ENCODE measurements at places on chromosomes 12 and 14. TPM values are rescaled to one million over a fixed set of nuclear protein-coding genes. Genes with fewer than 3 reads are reported as not detected.

SYNE3 gene
- 73.8 TPM for total RNA-seq

EPYC gene
- not detected for total RNA-seq

CFAP73 gene
- 0.45 TPM for total RNA-seq

INHBE gene
- 0.23 TPM for total RNA-seq

GPR84 gene
- 4.1 TPM for total RNA-seq

RNF212B gene
- total RNA-seq = not detected

EIF2S1 gene
- total RNA-seq = 139 TPM

RASSF9 gene
- total RNA-seq = not detected

ART4 gene
- not detected for total RNA-seq

RDH12 gene
- total RNA-seq = not detected

C1R gene
- 3.9 TPM for total RNA-seq

LRIG3 gene
- total RNA-seq = not detected

HOXC9 gene
- total RNA-seq = not detected

PRB2 gene
- total RNA-seq = not detected

FOXG1 gene
- total RNA-seq = not detected

GUCY2C gene
- total RNA-seq = not detected

SLC35F4 gene
- total RNA-seq = not detected

OTOGL gene
- not detected for total RNA-seq

RD3L gene
- total RNA-seq = not detected

CFAP251 gene
- total RNA-seq = 0.80 TPM

HOXC10 gene
- total RNA-seq = not detected

STON2 gene
- 0.48 TPM for total RNA-seq

FOXN4 gene
- total RNA-seq = not detected

STAB2 gene
- not detected for total RNA-seq

RPL10L gene
- total RNA-seq = not detected

SERPINA1 gene
- total RNA-seq = 29.9 TPM

RNASE2 gene
- total RNA-seq = not detected

FGF6 gene
- not detected for total RNA-seq

TMEM179 gene
- not detected for total RNA-seq

COPS7A gene
- total RNA-seq = 34.2 TPM

GSKIP gene
- 24.7 TPM for total RNA-seq

TBC1D30 gene
- 0.27 TPM for total RNA-seq

ACVRL1 gene
- not detected for total RNA-seq

ZNF664 gene
- 30.5 TPM for total RNA-seq

MYF5 gene
- total RNA-seq = not detected

TDRD9 gene
- total RNA-seq = 0.10 TPM

KRT2 gene
- total RNA-seq = not detected

MIPOL1 gene
- total RNA-seq = 0.23 TPM

ERP27 gene
- total RNA-seq = 5.0 TPM

DHRS2 gene
- 1.3 TPM for total RNA-seq

BDKRB2 gene
- total RNA-seq = 0.08 TPM

RAN gene
- total RNA-seq = 1,822 TPM

REC8 gene
- total RNA-seq = 36.4 TPM

GSG1 gene
- not detected for total RNA-seq

FITM1 gene
- total RNA-seq = 0.49 TPM

ADCY4 gene
- total RNA-seq = 2.1 TPM

PIWIL1 gene
- not detected for total RNA-seq

IL26 gene
- total RNA-seq = 8.3 TPM

TPPP2 gene
- total RNA-seq = not detected

PPFIA2 gene
- total RNA-seq = not detected

GTF2A1 gene
- 57.9 TPM for total RNA-seq

Measured in activated naive CD4-positive, alpha-beta T cell treated with anti-CD3 and anti-CD28 coated beads, Interleukin-2, amount 50 U/mL, for 72 hours (primary cell).